ENCODE measurements at places on chromosomes 3 and 15. TPM values are rescaled to one million over a fixed set of nuclear protein-coding genes. Genes with fewer than 3 reads are reported as not detected.

Gene C3orf49
- total RNA-seq: not detected

GRCh38 chr3:76293856-76294255 is 508.5 kb upstream of the ZNF717 start:
- H3K36me3 ChIP-seq: no peaks in the 10 kb centered on the region
- H3K27me3 ChIP-seq: no peaks in the 10 kb centered on the region
- DNase-seq: no peak
- no peaks in the 10 kb centered on the region for H3K4me1 ChIP-seq

DNA sequence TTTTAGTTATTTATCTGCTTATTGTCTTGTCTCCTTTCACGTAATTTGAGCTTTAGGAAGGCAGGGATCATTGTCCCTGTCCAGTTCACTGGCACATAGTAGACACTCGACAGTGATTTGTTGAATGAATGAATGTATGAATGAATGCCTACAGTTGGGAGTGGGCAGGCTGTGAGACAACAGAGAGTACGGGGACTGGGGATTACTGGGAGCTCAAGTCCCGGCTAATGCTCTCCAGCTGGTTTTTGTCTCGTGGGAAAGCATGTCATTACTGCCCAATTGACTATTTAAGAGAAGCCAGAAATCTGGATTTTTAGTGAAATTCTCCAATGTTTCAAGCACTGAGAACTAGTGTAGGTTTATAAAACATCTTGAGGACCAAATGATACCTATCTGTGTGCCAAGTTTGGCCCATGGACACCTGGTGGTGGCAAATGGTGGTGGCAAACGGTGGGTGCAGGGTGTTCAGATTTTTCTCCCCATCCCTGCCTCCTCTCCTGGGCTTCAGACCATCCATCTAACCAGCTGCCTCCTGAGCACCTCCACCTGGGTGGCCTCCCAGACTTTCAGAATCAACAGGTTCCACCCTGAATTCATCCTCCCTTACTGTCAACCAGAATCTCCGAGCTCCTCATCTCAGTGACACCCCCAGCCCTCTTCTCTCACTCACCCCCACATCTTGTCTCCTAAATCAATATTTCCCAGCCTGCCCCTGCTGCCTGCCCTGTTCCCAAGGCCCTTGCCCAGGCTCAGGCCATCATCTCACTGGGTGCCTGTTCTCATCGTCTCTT is 36.2 kb upstream of the TRH start:
- H3K27ac ChIP-seq: no peak overlapping the region
- peaks cover 10% of the 10 kb centered on the region for H3K4me1 ChIP-seq
- no peak for DNase-seq
- no peaks in the 10 kb centered on the region for H3K36me3 ChIP-seq
- no peaks in the 10 kb centered on the region for H3K27me3 ChIP-seq

- H3K4me1 ChIP-seq: peaks cover 22% of the 10 kb centered on the region
- no peak overlapping the region for H3K27ac ChIP-seq
- no peaks in the 10 kb centered on the region for H3K36me3 ChIP-seq
Observed at GRCh38 chr3:59404851-59405250, 355.0 kb upstream of the CFAP20DC start.

DNA sequence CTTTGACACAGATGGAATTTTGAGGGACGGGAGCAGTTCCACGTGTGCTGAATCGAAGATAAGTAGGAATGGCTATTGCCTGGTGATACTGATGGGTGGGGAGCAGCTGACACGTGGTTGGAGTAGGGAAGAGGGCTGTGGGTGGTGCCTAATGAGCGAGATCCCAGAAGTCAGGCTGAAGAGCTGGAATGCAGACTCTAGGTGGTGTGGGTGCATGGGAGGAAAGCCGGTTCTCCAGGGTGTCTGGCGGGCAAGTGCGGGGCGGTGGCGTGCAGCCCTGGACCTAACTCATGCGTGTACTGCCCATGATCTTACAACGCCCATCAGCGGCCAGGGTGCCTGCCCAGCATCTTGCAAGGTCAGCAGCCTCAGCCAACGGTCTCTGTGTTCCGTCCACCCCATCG is 63.1 kb downstream of the ARNT2 start:
- no peak for DNase-seq
- no peak overlapping the region for H3K27ac ChIP-seq
- no peak overlapping the region for H3K4me3 ChIP-seq
- no peaks in the 10 kb centered on the region for H3K4me1 ChIP-seq
- H3K36me3 ChIP-seq: no peaks in the 10 kb centered on the region

Gene RASL12
- not detected for total RNA-seq

- DNase-seq: no peak
- peaks cover 7% of the 10 kb centered on the region for H3K27me3 ChIP-seq
- peaks cover 3% of the 10 kb centered on the region for H3K36me3 ChIP-seq
Observed at GRCh38 chr3:111252779-111253178, 181.2 kb downstream of the NECTIN3 start.

- peak overlapping the region; percentile 66 for H3K4me3 ChIP-seq
- no peak for DNase-seq
- H3K36me3 ChIP-seq: no peaks in the 10 kb centered on the region
- peaks cover 33% of the 10 kb centered on the region for H3K27me3 ChIP-seq
- no peak overlapping the region for H3K27ac ChIP-seq
- H3K4me1 ChIP-seq: peaks cover 10% of the 10 kb centered on the region
Observed at GRCh38 chr3:174439331-174440252, 419.5 kb upstream of the NAALADL2 start.

Measured in activated CD4-positive, alpha-beta T cell treated with anti-CD3 and anti-CD28 coated beads, Interleukin-2, amount 10 ng/mL, durations not matched to agents 7 days and 5 days (primary cell).